ENCODE measurements at places on chromosomes 2 and 18.
A peak's percentile ranks its signal among the peaks of the same experiment; 100 is the strongest.

GRCh38 chr2:2233171-2233826 lies 97.8 kb downstream of the MYT1L start:
- DNase-seq: no peak

- DNase-seq: no peak
These were observed 19.0 kb upstream of the CEP68 start for GRCh38 chr2:65037178-65037577.

DNA sequence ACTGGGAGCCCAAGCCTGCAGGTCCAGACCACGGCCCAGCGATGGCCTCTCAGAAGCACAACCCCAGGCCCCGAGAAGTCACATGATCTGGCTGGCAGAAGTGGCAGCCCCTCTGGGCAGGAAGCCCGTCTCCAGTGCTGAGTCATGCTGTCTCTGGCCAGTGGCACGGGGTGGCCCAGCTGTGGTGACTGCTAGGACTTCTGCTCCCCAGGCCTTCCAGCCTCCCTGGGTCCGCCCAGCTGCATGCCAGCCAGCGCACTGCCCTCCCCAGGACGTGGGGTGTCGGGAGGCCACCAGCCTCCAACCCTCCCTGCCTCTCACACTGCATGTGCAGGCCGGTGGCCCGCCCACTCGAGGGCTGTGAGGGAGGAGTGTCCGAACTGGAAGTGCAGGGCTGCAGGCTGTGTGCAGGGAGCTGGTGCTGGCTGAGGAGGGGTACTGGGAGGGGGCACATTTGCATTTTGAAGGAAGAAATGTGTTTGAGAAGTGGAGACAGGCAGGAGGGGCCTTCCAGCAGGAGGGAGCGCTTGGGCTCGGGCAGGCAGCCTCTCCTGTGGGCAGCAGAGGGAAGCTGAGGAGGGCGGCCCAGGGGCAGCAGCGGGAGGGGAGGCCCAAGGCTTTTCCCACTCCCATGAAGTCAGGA lies 17.0 kb upstream of the HPCAL1 start:
- peak; percentile 82 for DNase-seq

GRCh38 chr18:34222307-34223163 lies 2.2 kb downstream of the NOL4 start:
- DNase-seq: no peak

DNA sequence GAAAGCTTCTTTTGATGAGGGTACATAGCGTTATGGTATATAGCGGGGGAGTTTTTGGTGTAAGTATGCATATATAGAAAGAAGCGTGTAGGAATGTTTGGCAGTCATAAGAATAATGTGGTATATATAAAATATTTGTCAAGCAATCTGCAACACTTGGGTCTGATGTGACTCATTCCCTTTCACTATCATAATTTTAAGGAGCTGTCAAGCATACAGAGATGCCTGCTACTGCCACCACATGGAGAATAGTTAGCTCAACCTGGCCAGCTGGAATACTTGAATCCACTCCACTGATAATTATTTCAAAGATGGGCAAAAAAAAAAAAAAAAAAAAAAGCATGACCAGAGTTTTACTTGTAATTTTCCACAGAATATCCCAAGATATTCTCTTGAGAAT lies 559.8 kb upstream of the REG3G start:
- no peak for DNase-seq
